ENCODE measurements at places on chromosomes 12 and 14.

- no peak for DNase-seq
These were observed 25.0 kb upstream of the GSG1 start for GRCh38 chr12:13128291-13128965.

DNA sequence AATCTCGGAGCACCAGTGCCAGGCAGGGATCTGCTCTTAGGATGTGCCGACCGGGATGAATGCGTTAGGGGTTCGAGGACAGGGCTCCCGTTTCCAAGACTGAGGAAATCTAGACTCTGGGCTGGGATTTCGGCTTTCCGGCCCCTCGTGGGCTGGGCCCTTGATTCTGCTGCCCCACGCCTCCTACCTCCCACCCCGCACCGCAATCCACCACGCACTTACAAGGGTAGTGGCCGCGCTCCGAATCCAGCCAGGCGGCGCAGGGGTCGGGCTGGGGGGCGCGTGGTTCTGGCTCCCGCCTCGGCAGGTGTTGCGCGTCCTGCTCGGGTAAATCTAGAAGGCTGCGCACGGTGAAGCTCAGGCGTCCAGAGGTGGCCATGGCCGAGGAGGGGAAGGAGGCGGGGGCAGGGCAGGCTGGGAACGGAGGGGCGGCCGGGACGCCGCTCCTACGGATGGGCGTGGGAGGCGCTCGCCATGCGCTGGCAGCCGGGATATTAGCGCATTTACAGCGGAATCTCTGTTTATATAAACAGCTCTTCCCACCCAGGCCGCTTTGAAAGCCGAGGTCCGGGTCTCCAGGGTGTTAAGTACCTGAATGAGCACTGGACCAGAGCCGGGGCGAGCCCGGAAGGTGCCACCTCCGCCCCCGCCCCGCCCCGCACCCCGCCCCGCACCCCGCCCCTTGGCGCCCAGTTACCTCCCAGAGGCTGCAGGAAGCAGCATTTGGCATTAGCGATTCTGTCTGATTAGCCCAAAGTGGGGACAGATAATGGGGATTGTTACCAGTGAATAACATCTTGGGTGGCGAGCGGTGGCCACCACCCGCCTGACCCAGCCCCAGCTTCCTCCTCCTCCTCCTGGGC lies at the start of gene NKX2-8:
NKX2-8 (minus strand) TSS at position 604 of the 863 bp plus-strand sequence; CDS start at position 379, 225 bp downstream.
- DNase-seq = no peak

DNA sequence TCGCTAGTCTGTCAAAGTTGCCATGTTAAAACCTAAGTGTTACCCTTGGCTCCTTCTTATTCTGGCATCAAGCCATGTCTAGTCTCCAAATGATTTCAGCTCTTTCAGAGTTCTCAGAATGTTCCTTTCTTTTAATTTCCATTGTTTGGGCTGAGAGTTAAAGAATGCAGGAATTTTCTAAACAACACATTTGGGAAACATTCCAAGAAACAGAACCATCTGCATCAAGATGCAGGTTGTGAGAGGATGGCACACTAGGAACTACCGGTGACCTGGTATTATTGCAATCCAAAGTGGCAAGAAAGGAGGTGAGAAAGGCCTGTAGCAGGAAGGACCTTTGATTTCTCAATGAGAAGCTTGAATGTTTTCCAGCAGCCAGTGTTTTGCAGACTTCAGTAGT lies 30.1 kb downstream of the SLC35F4 start:
- DNase-seq = no peak

DNA sequence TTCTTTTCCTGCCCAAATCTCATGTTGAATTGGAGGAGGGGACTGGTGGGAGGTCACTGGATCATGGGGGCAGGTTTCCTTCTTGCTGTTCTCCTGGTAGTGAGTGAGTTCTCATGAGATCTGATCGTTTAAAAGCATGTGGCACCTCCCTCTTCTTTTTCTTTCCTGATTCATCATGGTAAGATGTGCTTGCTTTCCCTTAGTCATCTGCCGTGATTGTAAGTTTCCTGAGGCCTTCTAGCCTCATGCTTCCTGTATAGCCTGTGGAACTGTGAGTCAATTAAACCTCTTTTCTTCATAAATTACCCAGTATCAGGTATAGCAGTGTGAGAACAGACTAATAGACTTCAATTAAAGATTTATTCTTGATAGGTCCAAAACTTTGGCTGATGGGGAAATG lies 83.5 kb downstream of the CAND1 start:
- DNase-seq = no peak

DNA sequence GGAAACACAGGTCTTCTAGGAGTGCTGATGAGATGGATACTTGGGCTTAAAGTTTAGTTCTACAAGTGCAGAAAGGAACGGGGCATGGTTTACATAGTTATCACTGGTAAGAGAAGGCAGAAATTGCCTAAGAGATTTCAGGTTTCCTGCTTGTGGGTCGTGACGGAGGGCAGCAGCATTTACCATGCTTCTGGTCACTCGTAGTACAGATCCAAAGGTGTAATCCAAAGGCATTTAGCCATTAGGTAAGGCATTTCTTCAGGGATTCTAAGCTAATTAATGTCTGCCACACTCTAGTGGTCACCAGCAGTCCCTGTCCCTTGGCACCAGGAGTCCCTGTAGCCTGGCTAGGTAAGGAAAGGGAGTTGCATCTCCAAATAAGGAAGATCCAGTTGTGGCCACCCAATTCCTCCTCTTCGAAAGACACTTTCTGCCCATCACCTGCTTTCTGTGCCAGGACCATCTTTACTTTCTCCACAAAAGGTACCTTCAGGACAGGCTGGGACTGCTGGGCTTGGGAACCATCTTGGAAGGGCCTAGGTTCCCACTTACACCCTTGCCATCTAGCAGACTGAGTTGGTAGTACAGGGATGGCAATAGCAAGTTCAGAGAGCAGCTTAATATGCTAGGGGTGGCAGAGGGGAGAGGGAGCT lies 1.5 kb downstream of the GSTZ1 start:
- DNase-seq = no peak

DNA sequence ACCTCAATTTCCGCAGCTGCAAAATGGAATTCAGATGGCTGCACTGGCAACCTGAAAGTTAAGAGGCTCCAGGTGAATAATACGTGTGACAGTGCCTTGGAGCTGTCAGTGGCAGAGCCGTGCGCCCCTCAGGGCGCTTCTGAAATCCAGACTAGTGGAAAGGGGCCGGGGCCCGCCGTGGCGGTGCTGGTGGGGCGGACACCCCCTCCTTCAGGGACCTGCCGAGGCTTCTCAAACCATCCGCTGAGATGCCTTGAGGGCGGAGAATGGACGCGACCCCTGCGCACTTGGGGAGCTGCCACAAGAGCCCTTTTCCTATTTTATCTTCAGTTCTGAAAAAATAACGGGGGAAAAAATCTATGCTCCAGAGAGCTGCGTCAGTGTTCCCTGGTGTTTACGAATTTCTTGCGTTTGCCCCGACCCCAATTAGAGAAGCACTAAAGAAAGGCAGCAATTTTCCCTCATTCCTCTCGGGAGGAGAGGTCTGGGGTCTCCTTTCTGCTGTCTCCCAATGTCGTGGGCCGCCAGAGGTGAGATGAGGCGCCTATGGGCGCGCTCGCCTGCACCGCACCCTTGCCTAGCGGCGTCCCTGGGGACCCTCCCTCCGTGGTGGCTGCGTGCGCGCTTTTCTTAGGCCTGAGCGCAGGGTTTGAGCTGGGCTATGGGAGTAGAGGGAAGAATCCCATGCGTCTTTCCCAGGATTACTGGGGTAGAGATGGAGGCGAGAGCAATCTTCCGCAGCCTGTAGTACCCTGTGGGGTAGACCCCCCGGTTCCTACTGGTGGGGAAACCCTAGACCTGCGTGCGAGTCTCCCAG lies 2.2 kb downstream of the NOS1 start:
- no peak for DNase-seq

DNA sequence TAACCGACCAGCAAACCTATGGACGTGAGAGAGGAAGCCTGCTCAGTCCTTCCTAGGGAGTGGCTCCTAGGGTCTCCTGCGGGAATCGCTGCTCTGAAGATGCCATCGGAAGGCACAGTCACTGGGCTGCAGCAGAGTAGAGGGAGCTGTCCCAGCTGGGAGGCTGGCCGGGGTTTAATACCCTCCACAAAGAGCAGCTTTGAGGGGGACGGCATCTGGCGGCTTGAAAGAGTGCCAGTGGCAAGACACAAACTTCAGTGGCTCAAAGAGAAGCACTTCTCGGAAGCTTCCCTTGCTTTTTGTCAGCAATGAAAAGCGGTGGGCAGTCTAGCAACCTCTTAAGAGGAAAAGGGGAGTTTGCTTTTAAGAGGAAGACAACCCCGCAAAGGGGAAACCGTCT lies 114.6 kb downstream of the TMEM132C start:
- DNase-seq = no peak

GRCh38 chr12:68750506-68750905 lies 4.5 kb downstream of the SLC35E3 start:
- no peak for DNase-seq

DNA sequence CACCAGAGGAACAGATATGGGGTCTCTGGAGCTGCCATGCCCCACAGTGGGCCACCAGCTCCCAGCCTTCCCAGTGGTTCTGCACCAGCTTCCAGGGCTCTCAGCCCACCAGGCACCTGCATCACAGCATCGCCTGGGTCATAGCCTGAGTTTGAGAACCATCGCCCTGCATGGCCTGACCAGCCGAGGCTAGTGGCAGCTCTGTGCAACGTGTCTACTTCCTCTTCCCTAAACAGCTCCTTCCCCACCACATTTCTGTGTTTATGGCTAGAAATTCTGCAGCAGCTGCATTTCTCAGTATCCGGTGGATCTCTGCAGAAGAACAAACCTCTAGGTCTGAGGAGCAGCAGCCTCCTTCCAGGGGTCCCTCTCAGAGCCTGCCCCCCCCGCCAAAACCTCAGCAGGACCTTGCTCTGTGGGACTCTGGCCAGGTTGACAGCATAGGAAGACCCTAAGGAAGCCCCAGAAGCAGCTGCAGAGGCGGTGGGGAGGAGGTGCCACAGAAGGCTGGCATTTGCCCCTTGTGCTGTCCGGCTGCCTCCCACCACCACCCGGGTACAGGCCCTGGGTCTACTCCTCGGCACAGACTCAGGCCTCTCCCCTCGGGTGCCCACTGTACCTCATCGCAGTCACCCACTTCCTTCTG lies 47.7 kb downstream of the PSMA6 start:
- no peak for DNase-seq

DNA sequence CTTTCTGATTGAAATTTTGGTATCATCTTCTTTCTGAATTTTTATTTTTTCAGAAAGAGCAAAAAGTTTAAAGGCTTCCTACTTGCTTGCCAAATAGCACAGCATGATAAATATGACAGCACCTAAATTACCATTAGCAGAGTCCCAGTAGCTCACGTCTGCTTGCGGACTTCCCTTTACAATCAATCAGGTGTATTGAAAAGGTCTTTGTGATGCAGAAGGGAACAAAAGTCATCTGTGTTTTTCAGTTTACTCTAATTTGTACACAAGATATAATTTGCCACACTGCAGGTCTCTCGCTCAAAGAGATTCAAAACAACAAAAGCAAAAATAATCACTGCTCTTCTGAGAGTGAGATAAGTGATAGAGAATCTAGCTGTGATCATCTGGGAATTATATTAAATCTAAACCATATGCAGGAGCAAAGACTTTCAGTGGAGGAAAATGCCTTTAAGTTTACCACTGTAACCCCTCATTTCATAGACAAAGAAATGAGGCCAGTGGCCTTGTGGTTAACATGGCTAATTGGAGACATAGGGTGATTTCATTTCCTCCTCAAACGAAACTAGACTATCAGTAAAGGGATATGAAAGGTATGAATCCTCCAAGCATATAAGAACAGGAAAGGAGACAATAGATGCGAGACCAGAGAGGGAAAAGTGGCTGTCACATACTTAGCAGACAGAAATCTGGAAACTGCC lies 240.8 kb upstream of the TMPO start:
- DNase-seq = no peak

DNA sequence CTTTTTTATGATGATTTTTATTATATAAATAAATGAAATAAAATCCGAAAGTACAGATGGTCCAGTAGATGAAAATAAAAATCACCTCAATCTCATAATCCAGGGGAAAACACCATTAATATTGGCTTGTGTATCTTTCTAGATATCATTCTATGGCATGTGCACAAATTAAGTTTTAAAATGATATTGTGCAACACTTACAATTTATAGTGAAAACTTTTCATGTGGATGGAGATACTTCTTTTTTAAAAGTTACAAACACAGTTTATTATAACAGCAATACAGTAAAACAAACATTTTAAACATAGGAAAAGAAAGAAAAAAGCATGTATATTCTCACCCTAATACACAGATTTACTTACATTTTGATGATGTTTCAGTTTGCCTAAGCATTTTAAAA lies 98.9 kb upstream of the RMST start:
- no peak for DNase-seq

DNA sequence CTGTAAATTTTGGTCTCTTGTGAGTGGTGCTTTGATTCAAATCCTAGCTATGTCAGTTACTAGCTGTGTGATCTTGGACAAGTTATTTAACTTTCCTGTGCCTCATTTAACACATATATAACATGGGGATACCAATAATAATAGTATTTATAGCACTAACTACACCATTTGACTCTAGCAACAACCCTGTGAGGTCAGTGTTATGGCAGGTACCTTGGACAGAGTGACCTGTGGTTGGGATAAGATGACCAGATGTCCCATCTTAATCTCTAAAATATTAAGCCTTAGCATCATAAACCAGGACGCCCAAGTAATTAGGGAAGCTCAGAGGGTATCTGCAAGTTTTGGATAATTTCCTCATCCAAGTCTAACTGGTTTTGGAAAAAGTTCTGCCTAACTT lies 73.7 kb downstream of the NDUFA12 start:
- DNase-seq = no peak

DNA sequence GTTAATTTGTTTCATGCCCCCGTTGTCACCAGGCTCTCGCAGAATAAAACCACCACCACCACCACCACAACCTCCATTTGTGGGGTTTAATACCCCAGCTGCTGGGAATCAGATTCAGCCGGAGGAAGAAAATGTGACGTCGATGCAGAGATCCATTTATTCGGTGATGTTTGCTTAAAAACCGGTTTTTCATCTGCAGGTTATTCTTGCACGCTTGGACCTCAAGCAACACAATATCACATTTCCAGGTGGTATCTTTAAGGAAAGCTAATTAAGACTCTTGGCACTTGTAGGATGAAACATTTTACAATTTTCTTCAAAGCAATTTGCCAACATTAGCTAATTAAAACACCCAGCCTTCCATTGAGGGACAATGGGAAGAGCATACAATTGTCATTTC lies 39.8 kb downstream of the SPRING1 start:
- no peak for DNase-seq

- no peak for DNase-seq
These were observed 1.4 kb downstream of the SYNE3 start for GRCh38 chr14:95515080-95515489.

DNA sequence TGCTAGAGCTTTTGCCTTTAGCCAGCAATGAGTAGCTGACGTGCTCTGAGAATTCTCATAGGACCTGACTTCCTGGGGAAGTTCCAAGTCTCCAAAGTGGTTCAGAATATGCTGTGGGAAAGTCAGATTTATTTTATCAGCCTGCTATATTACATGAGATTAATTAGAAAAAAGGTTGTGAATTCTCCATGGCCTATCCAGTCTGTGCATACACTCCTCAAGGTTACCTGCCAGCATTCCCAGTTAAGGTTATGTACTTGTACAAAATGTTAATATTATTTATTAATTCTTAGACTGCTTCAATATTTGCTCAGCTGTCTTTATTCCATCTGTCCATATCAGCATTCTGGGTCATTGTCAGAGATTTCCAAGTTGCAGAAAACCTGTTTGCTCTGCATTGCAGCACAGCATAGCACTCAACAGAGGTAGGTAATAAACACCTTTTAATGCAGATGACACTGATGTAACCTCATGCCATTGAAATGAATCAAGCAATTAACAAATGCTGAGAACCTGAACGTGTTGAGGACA lies 2.7 kb upstream of the SEL1L start:
- DNase-seq = no peak
